ENCODE measurements at places on chromosomes 3 and 15.
A peak's percentile ranks its signal among the peaks of the same experiment; 100 is the strongest.

DNA sequence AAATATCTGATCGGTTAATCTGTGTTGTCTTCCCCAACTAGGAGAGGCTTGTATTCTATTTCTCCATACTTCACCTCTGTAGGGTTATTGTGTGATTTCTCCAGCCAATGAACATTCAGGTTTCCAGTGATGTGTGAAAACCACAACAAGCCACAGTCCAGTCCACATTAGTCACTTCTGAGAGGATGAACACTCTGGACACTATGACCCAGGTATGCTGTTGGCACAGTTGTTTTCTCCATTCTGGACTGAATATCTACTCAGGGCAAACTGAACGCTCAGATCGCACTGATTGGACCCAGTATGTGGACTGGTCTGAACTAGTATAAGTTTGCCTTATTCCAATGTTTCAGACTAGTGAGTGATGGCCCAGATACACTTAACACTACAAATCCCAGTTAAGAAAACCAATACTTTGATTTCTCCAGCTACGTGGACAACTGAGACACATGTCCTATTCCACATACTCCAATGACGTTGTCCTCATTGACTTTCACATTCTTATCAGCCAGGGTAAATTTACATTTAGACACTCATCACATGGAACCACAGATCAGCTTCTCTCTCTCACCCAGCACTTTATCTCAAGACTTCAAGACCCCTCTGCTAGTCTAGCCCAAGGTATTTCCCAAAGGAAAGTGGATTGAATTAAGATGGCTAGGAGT lies 587.4 kb upstream of the SGO1 start:
- no peak for DNase-seq

GRCh38 chr3:188158731-188159310 lies 4.9 kb downstream of the LPP start:
- DNase-seq = no peak

DNA sequence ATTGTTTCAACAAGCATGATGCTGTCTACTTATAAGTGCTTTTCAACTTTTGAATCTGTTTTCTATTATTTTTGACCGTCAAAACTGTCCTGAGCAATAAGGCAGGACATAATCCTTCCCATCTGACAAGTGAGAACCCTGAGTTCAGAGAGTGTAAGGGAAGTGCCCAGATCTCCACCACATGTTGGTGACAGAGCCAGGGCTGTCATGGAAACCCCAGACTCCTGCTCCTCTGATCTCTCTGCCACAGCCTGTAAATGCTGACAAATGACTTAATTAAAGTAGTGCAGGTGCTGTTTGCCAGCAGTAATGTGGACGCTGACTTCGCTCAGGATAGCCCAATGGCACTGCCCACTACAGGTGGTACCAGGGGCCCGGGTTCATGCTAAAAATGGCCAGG lies 40.3 kb downstream of the SPSB4 start:
- no peak for DNase-seq

- no peak for DNase-seq
Measured at GRCh38 chr15:41323611-41324010, 8.8 kb downstream of the OIP5 start.

- no peak for DNase-seq
Measured at GRCh38 chr15:75177360-75178071, 24.2 kb upstream of the C15orf39 start.

- DNase-seq = no peak
Measured at GRCh38 chr15:40747685-40748631, 7.1 kb downstream of the RMDN3 start.

DNA sequence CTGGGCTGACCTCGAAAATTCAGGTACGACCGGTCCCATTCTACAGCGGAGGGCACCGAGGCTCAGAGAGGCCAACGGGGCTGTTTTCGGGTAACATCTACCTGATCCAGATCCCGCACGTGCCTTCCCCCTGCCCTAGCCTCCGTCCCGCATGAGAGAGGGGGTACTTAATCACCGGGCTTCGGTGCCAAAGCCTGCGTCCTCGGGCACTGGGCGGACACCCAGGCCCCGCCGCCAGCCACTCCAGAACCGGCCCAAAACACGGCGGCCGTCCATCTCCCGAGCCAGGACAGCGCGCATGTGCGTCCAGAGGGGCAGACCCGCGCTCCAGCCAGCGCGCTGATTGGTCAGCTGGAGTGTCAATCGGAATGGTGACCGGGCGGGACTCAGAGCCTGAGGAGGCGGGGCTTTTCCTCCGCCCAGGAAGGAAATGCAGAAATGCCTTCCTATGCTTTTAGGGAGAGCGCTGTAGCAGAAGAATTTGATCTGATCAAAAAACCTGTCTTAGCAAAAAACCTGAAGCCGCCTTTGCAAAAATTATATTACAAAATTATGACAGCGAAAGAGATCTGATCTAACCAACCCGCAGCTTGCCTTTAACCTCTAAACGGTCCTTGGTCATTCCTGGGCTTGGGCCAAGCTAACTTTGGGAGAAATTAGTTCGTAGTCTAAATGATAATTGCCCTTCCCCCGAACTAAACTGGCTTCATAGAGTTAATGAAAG lies at the start of gene RPUSD3:
Gene RPUSD3, minus strand, starts transcription at position 294 of the 724 bp plus-strand sequence. Its CDS starts 18 bp downstream, at position 276.
- peak; percentile 95 for DNase-seq

DNA sequence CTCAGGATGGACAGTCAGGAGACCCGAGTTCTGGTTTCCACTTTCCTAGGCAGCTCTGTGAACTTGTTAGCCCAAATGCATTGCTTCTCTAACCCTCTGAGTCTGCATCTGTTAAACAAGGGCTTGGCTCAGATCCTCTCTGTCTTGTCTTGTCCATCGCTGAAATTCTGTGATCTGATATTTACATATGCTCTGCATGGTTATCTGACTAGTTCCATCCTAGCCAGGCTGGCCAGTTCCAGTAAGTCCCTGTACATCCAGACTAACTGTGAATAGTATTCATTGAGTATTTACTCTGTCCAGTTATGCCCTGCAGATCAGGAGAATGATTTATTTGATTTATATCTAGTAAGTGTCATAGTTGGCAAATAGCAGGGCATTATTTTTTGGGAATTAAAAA lies 27.0 kb upstream of the SV2B start:
- no peak for DNase-seq

- no peak for DNase-seq
Measured at GRCh38 chr15:63362196-63362595, 19.4 kb downstream of the CA12 start.

DNA sequence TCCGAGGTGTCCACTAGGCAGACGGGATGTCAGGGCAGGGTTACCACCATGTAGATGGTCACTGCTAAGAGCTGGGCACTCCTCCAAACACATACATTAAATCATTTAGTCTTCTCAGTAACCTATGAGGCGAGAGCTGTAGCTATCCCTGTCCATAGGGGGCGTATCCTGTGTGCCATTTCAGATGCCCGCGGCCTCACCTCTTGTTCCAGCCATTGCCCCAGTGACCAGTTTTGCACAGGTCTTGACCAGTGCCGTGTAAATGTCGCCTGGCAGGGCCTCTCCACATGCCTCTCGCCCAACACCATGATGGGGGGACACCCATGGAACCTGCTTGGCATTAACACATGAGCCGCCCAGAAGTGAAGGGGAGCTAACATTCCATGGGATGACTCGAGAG lies 20.8 kb upstream of the SRP14 start:
- no peak for DNase-seq

DNA sequence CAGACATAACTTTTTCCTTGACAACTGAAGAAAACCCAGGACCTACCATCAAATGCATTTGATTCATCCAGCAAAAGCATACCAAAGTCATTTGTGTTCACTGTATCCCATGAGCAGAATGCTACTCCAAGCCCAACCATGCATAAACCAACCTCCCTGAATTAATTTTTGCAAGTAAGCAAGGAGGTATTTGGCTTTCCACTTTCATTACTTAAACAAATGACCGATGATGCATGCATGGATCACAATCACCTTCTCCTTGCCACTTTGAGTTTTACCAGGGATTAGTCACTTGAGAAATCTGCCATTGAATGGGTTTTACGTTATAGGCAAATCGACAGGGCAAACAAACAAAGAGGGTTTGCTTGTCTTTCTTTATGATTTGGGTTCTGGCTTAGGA lies 214.8 kb downstream of the FMN1 start:
- no peak for DNase-seq

DNA sequence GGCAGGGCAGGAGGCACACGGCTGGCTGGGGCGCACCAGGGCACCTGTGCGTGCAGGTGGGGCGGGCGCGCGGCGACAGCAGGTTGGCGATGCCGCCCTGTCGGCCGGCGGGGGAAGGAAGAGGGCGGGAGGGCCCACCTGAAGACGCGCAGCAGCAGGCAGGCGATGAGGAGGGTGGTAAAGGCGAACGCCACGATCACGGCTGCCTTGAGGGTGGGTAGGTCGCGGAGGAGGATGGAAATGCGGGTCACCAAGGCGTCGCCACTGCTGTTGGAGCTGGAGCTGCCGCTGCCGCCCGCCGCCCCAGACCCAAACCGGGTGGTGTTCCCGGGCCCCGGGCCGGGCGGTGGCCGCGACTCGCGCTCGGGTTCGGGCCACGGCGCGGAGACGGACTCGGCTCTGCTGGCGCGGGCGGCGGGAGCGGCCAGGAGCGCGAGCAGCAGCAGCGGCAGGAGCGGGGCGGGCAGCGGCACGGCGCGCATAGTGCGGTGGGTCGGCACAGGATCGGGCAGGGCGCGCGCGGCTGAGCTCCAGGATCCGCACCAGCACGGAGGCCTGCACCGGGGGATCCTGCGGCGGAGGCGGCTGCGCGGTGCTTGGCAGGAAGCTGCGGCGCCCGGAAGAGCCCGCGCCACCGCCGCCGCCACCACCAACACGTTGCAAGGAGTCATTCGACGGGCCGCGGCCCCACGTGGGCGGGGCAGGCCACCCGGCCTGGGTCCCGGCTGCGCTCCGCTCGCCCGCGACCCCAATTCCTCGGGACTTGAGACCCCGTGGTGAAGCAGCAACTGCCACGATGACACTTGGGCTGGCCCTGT lies at the start of gene FAM174B:
Gene FAM174B, minus strand, starts transcription at position 598 of the 818 bp plus-strand sequence.
- DNase-seq = peak; percentile 2

- DNase-seq = no peak
Measured at GRCh38 chr3:193593668-193594030, 641 bp downstream of the OPA1 start.

DNA sequence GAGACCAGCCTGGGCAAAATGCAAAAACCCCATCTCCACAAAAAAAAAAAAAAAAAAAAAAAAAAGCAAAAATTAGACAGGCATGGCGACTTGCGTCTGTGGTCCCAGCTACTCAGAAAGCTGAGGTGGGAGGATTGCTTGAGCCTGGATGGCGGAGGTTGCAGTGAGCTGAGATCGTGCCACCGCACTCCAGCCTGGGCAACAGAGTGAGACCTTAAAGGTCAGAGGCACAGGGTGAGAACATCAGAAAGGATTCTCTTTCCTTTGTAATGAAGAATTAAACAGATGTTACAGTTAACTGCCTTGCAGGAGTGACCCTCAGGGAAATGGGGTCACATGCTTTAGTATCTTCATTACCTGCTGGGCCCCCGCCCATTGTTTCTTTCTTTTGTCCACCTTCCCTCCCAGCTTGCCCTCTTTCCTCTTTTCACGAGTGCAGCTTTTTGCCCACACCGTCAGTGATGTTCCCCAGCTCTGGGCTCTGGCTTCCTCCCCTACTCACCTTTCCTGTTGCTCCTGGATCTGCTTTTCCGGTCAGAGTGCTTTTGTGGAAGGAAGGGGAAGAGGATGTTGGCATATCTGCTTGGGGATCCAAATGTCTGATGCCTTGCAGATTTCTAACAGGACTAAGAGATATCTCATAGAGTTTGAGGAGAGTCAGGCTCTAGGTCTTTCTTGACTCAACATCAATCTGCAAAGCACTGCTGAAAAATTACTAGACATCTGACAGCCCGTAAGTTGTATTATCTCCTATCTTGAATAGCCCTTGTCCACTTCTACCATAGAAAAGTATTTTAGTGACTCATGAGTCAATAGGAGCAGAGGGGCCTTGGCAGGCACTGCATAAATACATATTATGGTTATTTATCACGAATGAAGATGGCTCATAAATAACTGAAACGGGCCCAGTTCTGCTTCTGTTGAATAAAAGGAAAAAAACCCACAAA lies 35.6 kb upstream of the NDUFB4 start:
- DNase-seq = no peak

DNA sequence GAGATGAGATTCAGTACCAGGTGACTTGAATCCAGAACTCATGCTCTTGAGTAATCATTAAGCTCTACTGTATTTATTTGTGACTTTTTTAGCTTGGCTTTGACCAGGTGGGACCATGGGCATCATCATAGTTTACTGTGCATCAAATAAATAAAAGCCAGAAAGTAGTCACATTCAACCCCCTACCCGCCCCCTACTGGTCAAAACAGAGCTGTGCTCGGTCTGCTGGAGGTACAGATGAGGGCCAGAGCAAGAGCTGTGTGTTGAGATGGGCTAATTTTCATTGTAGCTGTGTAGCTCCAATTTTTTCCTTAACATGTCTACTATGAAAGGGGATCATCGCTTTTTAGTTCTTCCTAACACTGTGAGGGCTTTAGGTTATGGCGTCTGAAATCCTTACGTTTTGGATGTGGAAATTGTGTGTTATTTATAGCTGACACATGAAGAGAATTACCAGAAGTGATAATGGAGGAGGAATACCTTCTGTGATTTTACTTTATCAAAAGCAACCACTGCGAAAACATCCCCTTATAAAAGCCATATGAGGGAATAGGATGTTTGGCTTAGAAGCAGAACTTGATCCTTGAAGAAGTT lies 375.1 kb downstream of the PTPRG start:
- no peak for DNase-seq
